ENCODE measurements at places on chromosomes 4 and X.

DNA sequence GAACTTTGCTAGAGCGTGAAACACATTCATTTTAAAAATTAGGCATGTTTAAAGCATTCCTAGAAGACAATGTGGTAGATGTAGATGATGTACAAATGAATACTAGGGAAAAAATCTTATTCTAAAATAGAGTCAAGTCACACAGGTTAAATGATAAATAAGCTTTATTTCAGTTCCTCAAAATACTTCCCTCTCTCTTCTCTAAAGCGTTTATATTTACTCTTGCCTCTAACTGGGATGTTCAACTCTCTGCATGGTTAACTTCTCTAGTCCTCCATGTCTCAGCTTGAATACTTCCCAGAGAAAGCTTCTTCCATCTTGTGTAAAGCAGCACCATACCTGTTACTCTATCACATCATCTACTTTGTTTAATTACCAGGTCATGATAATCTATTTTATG lies 30.9 kb upstream of the GLRA3 start:
- no peak for DNase-seq

DNA sequence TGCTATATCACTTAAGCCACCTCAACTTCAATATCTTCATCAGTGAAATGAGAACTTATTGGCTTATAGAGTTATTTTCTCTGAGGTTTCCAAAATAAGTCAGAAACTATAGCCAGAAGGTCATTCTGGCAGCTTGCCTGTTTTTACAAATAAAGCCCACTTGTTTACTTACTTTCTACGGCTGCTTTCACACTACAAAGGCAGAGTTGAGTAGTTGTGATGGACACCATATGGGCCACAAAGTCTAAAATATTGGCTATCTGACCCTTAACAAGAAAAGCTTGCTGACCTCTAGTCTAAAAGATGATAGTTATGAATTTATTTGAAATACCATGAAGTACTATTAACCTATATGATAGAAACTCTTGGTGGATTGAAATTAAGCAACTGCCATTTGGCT lies 67.3 kb upstream of the ATOH1 start:
- no peak for DNase-seq

DNA sequence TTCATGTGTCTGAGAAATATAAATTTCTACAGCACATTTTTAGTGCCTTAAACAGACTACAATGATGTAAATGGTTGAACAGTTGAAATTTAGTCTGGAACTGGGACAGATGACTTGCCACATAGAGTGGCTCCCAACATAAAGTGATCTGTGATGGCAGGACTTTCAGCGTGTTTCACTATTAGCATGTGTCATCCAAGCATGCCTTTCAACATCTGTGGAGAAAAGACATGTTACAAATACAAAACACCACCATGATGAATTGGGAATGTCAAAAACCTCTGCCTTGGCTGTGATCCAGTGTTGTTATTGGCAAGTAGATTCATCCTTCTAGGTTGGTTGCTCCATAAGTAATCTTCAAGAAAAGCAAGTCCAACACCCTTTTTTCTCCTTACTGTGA lies 348.7 kb downstream of the MAPK10 start:
- DNase-seq = peak; percentile 90

DNA sequence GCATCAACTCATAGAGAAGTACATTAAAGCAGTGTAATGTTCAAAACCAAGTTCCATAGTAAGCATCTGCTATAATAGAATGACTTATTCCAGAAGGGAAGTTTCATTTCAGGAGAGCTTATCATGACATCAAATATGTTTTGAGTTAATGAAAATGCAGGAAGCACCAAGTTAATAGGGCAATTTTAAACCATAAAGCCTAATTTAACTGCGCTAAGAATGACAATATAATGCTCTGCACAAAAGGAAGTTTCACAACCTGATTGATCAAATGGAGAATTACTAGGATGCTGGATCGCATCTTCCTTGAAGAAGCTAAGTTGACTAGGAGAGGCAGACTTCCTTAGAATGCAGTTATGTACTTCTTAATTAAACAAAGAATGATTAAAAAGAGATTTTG lies 416.9 kb upstream of the MAGEB2 start:
- no peak for DNase-seq

DNA sequence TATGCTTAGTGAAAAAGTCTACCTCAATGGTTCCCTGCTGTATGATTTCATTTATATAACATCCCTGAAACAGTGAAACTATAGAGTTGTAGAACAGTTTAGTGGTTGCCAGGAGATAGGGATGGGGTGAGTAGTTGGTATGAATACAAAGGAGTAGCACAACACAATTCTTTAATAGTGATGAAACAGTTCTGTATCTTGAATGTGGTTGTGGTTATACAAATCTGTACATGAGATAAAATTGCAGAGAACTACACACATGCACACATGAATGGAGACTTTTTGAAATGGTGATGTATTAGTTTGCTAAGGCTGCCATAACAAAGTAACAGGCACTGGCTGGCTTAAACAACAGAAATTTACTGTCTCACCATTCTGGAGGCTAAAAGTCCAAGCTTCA lies 677.1 kb downstream of the ADGRL3 start:
- no peak for DNase-seq

DNA sequence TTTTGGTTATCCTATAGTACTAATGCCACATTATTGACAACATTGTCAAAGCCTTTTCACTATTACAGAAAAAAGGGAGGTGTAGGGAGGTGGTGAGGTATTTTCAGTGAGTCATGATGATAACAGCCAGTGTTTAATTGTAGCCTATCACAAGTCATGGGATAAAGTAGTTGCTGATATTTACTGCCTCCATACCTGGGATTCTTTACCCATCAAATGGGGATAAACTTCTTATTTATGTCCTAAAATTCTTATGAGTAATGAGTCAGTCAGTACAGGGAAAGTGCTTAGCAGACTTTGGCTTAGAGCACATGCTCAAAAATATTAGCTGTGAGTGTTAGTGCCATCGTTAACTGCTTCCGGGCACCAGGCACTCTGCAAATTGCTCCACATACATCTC lies 25.7 kb downstream of the ADGRG2 start:
- no peak for DNase-seq

DNA sequence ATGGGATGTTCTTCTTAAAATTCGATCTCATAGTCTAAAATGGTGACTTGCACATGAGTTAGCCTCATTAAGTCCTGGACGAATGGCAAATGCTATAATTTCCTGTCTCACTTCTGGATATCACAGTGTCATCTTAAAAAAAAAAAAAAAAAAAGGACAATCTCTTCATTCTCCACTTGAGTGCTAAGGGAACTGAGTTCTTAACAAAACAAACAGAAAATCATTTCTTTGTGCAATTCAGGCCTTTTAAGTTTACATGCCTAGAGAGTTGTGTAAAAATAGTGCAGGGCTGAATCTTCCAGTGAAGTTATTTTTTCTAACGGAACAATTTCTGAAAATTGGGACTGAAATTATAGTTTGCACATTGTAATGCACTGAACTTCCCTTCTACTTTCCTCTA lies 122.8 kb upstream of the FAT1 start:
- DNase-seq = no peak
